ENCODE measurements at places on chromosomes 1 and 21. TPM values are rescaled to one million over a fixed set of nuclear protein-coding genes. Genes with fewer than 3 reads are reported as not detected.

Gene C1QC
- not detected for total RNA-seq

Gene PLEKHG5
- total RNA-seq: 109 TPM

DNA sequence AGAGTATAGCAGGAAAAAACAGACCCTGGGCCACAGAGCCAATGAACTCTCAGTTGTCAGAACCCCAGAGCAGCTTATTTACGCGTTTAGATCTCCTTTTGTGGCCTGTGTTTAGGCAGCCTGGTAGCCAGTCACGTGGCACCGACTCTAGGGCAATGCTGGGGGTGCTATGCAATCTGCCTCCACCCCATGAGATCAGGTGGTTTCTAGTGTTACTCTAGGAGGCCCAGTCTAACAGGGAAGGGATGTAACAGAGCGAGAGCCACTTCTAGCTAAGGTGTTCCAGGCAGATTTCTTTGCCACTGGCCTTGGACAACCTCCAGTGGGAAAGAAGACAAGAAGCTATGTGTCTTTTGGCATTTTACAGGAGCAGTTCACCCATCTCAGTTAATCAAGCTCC is 12.0 kb upstream of the A3GALT2 start:
- no peak for DNase-seq

Gene SLC25A33
- total RNA-seq: 4.2 TPM

- peak; percentile 42 for DNase-seq
Measured at GRCh38 chr1:21622466-21623315, 46.5 kb downstream of the RAP1GAP start.

DNA sequence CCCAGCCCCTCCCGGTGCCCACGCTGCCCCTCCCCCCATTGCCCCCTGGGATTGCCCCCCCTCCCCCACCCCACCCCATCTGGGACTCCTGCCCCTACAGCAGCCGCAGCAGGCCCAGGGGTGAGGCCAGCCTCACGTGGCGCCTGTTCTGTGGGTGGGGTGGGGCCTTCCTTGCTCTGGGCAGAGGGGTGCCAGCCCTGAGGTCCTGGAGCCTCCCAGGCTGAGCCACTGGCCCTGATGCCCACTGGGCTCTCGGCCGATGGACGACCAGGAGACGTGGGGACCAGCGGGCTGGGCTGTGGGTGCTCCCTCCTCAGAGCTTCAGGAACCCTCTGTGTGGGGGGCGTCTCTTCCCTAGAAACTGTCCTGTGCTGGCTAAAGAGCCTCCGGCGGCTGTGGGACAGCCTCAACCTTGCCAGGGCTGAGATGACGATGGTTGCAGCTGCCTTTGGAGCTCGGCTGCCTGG is 5.8 kb upstream of the C1orf159 start:
- no peak for DNase-seq

Gene NBPF4
- total RNA-seq: not detected

GRCh38 chr1:28480308-28480707 is 25.5 kb upstream of the RCC1 start:
- no peak for DNase-seq

DNA sequence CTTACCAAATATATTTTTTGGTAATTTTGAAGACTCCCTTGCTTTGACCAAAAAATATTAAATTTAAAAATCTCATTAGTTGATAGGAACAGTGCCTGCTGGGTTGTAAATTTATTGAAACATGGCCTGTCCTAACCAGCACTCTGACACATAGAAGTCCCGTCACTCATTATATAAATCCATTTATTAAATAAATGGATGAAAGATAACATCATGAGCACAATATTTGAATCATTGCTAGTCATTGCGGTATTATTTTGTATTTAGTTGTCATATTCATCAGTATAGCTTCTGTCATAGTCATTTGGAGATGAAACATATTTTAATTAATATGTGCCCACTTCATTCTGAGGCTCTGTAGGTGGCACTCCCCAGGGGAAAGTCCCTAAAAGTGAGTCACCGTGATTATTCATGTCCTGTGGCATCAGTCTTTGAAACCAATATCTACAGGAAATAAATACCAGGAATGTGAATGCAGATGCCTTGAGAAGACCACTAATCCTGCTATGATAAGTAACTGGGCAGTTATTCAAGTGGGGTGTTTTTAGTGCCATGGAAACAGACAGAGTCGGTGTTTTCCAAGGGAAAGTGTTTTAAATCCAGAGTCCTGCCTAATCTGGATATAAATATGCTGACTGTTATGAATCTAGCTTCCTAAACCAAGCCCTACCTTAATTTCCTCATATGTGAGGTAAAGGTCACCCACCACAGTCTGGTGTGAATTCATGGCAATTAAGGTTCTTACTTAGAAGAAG is 302.0 kb downstream of the DUSP10 start:
- DNase-seq: no peak

- no peak for DNase-seq
Measured at GRCh38 chr1:160855181-160855981, 7.3 kb downstream of the CD244 start.

DNA sequence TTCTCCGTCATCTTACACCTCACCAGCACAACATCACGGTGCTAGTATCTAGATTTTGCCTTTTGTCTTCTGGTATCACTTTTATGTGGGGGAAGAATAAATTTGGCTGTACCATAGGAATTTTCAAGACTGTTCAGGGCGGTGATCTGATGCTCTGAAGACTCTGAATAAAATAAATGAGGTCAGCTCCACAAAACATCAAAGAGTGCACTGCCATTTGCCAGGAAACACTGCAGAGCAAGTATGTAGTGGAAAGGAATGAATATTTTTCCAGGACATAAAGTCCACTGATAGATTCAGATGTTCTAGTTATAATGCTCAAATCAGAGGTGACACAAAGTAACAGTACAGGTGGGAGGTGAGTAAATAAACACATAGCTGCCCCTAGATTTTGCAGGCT is 56.3 kb downstream of the ZP4 start:
- no peak for DNase-seq

- DNase-seq: no peak
Measured at GRCh38 chr1:184299406-184299790, 87.4 kb upstream of the C1orf21 start.

Gene MARCKSL1
- 730 TPM for total RNA-seq

Gene PTPN7
- total RNA-seq: 1.3 TPM

DNA sequence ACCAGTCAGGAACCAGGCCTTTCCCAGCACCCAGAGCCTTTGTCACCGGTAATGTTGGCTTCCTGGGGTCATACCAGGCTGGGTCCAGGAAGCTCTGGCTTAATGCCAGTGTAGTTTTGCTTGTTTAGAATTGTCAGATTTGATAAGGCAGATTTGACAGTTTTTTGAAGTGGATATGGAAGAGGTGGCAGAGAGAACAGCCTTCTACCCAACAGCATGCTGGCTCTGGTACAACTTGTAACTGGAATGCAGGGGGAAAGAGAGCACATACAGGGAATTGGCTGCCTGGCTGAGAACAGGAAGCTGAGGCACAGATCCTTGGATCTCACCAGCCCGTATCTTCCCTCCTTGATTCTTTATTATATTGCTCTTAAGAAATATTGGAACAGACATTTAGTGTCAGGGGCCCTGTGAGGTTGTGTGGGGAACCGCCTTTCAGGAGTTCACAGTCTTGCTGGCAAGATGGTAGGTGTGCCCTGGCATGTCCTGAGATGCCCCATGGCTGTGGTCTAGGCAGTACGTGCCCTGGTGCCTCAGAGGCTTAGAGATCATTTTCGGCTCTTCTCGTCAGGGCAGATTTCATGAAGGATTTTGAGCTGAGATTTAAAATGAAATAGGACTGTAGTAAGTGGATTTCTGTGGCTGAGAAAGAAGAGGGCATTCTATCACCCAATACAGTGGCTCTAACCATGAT is 227.0 kb downstream of the PBX1 start:
- DNase-seq: no peak

GRCh38 chr1:7589774-7590425 is 181.2 kb upstream of the VAMP3 start:
- DNase-seq: no peak

DNA sequence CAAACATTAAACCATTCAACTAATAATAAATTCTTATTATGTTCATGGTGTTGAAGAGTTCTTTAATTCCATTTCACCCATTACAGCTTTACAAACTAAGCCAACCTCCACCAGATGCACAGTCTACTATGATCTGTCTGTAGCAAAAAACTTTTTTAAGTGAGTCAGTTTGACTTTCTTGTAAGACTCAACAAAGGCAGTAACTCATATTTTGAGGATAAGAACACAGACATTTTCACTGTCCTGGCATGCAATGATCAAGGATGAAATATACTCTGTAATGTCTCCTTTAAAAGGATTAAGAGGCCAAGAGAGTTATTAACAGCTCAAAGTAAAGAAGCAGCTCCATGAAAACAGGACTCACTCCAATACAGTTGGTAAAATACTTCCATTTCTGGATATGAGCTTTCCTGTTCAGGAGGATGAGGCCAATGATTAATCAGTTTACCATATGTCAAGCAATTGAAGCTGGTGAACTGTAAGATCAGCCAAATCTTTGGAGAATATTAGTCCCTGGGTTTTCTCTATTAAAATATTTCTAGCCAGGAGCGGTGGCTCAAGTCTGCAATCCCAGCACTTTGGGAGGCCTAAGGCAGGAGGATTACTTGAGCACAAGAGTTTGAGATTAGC is 20.6 kb downstream of the XKR8 start:
- DNase-seq: no peak

DNA sequence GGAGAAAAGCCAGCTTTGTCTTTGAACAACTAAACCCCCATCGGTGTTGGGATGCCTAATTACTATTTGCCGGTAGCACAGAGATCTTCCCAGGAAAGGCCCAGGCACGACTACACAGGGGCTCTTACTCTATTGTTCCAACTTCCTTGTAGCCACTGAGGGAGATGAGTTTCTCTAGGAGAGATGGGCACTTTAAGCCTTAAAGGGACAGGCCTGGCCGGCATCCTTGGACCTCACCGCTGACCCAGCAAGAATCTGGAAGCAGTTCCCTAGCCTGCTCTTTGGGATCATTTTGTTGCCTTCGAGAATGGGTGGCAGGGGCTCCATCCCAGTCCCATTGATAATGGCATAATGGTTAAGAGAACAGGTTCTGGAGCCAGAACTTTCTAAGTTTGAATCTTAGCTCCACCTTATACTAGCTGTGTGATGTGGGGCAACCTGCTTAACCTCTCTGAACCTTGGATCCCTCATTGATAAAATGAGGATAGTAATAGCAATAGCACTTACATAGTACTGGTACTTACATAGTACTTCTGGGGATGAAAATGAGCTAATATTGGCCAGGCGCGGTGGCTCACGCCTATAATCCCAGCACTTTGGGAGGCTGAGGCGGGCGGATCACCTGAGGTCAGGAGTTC is 239.1 kb upstream of the TMEM51 start:
- DNase-seq: no peak

- no peak for DNase-seq
Measured at GRCh38 chr1:234437423-234438171, 41.4 kb downstream of the TARBP1 start.

Gene PEX11B
- total RNA-seq: 34.0 TPM

DNA sequence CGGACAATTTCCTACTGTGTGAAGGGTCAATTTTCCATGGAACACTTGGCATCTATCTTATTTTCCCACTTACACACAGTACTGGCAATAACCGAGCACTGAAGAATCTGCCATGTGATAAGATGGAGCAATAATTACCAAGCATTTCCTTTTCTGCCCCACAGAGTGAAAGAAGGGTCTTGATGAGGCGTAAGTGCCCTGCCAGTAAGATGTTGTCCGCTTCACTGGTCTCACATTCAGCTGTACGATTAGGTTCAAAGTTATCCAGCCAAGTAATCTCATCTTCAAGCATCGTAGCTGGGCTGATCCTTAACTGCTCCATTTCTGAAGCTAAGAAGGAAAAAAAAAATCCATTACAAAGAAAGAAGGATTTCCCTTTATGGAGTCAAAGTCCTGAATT is 67.8 kb downstream of the PCSK9 start:
- DNase-seq: no peak

Gene ZSWIM5
- total RNA-seq: 6.6 TPM

Gene PLXNA2
- total RNA-seq: 25.6 TPM

GRCh38 chr1:117632269-117633067 is 26.6 kb downstream of the TENT5C start:
- no peak for DNase-seq

DNA sequence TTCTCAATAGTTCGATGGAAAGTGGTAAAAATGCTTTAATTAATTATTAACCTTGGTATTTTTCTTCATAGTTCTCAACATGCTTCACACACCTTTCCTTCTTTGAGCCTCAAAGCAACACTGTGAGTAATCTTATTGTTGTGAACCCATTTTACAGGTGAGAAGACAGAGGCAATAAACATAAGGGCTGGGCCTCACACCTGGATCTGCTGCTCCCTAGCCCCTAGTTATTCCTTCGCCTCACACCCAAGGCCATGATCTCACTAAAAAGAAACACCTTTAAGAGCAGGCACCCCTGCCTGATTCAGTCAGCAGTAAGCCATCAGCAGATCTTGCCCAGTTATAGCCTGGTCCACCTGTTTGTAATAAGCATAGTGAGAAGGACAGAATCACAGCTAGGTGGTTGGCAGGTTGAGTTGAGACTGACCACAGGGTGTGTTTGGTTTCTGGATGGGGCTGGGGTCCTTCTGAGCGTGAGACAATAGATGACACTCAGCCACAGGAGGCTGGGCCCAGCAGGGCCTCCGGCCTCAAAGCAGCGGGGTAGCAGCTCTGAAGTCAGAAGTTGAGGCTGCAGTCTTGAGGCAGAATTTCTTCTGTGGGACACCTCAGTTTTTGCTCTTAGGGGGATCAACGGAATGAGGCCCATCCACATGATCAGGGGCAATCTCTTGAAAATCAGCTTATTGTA is 203.9 kb downstream of the RHOU start:
- no peak for DNase-seq

- DNase-seq: no peak
Measured at GRCh38 chr1:184843732-184844495, 89.3 kb upstream of the EDEM3 start.

DNA sequence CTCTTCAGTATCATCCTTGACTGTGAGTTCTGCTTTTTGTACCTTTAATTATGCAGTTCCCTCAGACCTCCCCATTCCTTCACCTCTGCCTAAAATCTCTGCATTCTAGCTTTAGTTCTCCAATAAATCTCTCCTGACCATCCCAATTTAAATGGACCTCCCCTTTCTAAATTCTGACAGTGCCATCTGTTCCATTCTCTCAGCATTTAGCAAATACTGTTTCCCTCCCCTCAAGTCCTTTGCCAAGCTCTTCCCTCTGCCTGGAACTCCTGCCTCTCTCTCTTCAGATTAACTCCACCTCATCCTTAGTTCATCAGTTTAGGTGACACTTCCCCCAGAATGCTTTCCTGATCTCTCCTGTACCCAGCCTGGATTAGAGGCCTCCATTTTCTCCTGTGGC is 54.0 kb upstream of the JUN start:
- no peak for DNase-seq
